ENCODE measurements at places on chromosomes 7 and 10.

DNA sequence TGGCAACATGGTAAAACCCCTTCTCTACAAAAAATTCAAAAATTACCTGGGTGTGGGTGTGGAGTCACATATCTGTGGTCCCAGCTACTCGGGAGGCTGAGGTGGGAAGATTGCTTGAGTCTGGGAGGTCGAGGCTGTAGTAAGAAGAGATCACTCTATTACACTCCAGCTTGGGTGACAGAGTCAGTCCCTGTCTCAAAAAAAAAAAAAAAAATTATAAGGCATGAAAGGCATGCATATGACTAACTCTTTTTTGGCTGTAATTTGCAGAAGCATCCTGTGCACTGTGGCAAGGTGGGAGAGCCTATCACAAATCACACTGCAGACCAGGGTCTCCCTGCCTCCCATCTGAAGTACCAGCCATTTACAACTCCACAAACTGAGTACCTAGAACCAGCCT is 14.1 kb upstream of the MYPN start:
- no peak for DNase-seq

DNA sequence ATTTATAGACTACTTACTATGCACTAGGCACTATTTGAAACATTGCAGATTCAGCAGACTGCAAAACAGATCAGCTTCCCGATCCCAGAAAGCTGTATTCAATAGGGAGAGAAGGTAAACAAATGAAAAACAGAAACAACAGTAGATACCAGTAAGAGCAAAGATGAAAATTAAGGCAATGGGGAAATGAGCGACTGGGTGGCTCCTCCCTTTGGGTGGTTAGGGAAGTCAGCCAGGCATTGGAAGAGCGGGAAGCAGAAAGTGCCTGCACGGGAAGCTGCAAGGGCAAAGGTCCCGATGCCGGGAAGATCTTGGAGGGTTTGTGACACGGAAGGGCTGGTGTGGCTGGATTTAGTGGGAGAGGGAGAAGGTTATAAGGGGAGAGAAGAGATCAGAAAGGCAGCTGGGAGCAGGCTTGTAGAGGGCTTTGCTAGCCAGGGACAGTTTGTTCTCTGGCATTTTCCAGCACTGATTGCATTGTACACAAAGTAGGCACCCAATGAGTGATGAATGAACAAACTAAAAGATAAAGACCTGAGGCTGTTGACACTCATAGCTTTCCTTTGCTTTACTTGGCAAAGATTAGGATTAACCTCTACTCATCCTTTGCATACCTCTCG is 67.8 kb downstream of the NAMPT start:
- no peak for DNase-seq

GRCh38 chr7:127731431-127732080 is 79.6 kb downstream of the SND1 start:
- no peak for DNase-seq

DNA sequence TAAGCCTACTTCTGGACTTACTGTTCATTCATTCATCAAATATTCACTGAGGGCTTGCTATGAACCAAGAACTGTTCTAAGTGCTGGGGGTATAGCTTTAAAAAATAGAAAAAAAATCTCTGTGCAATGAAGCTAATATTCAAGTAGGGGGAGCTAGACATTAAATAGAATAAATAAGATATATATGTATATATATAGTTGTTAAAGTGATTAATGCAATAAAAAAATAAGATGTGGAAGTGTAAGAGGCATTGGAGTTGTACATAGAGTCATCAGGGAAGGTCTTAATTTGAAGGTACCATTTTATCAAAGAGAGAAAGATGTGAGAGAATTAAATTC is 181.2 kb upstream of the AGR3 start:
- no peak for DNase-seq

- DNase-seq = no peak
Observed at GRCh38 chr7:92695308-92696261, 105.4 kb upstream of the FAM133B start.

DNA sequence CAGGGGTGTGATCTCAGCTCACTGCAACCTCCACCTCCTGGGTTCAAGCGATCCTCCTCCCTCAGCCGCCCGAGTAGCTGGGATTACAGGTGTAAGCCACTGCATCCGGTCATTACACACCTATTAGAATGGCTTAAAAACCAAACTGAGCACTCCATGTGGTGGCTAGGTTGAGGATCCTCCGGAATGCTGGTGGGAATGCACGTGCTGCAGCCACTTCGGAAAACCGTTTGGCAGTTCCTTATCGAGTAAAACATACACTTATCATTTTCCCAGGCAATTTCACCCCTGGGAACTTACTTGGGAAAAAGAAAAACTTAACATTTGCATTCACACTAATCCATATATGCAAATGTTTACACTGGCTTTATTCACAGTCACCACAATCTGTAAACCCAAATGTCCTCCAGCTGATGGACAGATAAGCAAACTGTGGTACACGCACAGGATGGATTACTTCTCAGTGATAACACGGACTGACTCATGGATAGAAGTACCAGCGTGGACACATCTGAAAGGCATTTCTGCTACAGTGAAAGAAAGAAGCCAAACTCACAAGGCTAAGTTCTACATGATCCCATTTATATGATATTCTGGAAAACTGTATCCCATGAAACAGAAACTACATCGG is 20.4 kb downstream of the RFC2 start:
- no peak for DNase-seq

GRCh38 chr10:34758447-34758996 is 56.6 kb downstream of the PARD3 start:
- no peak for DNase-seq

- no peak for DNase-seq
Observed at GRCh38 chr7:155509725-155510551, 36.4 kb downstream of the CNPY1 start.

GRCh38 chr7:104791080-104791479 is 222.9 kb upstream of the KMT2E start:
- no peak for DNase-seq

- DNase-seq = no peak
Observed at GRCh38 chr7:27714831-27715444, 25.0 kb upstream of the TAX1BP1 start.

- DNase-seq = no peak
Observed at GRCh38 chr7:124630395-124630794, 135.2 kb downstream of the GPR37 start.

DNA sequence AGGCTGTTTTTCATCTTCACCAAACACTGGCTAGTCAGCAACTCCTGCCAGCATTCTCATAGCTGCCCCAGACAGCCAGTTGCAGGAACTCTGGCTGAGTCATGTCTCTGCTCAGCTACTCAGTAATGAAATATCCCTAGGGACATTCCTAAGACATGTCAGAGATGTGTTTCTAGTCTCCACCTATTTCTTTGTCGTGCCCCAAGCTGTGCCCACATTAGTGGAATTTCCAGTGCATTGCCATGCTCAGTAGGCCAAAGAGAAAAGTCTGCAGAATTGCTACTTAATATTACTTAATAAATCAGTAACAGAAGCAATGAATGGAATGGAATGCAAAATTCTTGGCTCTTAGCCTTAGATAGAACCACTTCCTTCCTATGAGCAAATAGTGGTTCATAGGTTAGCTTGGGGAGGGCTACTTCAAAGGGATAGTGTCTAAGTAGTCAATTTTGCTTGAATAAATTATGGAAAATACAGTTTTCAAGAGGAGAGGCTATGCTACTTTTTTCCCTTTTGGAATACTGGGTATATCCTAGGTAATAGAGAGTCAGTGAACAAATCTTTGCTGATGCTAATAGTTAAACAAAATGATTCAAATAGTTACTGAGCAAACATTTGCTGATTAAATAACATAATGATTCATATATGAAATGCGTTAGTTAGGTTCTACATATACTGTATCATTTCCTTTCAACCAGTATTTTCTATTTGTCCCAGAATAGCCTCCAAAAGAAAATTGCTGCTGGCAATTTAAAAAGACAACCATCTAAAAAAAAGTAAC is 23.6 kb upstream of the SEMA3C start:
- DNase-seq = no peak

- no peak for DNase-seq
Observed at GRCh38 chr7:92681633-92682032, 91.4 kb upstream of the FAM133B start.

- no peak for DNase-seq
Observed at GRCh38 chr10:80414142-80414895, 6.0 kb downstream of the PRXL2A start.

DNA sequence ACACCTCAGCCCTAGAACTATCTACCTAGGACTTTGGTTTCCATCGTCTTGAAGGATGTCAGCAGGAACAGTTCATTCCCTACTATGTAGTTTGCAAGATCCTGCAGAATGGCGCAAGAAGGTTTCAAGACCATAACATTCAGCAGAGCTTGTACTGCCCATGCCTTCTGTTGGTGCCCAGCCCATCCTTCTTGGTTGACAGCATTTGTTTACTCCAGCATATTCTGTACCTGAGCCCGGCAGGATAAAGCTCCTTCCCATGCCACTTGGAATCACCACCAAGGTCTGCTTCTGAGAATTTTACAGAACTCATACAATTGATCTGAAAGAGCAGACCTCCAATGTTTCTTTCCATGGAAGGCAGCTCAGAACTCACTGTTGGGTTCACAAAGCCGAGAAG is 150.8 kb downstream of the ARID5B start:
- no peak for DNase-seq

DNA sequence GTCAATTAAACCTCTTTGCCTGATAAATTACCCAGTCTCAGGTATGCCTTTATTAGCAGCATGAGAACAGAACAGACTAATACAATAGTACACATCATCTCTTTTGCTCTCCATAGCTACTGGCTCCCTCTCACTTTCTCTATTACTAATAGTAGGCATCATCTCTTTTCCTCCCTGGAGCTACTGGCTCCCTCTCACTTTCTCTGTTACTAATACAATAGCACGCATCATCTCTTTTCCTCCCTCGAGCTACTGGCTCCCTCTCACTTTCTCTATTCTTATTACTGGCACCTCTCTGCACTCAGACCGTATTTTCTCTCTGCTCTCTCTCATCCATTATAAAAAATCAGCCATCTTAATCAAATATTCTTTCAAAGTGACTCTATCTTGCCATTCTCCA is 37.1 kb downstream of the SLC25A13 start:
- no peak for DNase-seq

DNA sequence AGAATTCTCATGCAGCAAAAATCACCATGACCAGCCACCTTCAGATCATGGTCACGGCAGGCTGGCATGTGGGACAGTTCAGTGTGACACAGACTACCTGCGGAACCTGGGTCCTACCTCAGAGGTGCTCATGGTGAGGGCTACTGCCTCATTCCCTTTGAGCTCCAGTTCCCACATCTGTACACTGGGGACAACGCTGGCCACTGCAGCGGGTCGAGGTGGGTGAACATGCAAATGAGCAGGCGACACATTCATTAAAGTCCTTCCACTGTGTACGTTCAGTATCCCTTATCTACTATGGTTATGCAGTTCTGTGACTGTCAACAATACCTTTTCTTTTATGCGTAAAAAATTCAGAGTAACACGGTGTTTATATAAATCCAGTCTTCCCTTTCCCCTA is 218.7 kb upstream of the AOAH start:
- DNase-seq = no peak

DNA sequence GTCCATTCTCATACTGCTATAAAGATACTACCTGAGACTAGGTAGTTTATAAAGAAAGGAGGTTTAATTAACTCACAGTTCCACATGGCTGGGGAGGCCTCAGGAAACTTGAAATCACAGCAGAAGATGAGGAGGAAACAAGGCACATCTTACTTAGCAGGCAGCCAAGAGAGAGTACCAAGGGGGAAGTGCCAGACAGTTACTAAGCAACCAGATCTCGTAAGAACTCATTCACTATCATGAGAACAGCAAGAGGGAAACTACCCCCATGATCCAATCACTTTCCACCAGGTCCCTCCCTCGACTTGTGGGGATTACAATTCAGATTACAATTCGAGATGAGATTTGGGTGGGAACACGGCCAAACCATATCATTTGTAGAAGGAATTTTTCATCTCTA is 36.3 kb downstream of the NHLRC2 start:
- no peak for DNase-seq

DNA sequence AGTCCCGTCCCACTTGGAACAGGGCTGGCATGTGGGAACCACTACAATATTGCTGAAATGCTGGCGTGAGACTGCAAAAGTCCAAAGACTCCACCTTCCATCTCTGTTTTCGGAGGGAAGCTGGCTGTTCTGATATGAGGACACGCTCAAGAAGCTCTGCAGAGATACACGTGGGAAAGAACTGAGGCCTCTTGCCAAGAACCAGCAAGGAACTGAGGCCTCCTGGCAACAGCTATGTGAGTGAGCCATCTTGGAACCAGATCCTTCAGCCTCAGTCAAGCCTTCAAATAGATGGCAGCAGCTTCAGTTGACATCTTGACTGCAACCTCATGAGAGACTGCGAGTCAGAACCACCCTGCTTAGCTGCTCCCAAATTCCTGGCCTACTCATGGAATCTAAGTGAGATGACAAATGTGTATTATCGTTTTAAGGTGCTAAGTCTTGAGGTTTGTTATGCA is 30.8 kb downstream of the SGMS1 start:
- no peak for DNase-seq

DNA sequence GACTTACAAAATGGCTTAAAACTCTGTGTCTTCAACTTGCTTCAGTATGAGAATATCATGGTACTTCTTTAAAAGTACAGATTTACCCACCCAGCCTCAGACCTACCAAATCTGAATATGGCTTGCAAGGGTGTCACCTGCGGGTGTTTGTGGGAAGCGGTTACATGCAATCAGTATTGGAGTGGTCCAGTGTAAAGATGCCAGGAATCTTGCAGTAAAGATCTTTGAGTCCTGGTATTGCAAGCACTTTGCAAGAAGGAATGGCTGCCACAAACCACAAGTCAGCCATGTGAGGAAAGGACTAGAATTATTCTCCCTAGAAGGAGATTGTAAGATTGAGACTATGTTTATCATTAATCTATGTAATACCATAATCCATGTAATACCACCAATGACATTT is 115.1 kb downstream of the PON1 start:
- DNase-seq = no peak

DNA sequence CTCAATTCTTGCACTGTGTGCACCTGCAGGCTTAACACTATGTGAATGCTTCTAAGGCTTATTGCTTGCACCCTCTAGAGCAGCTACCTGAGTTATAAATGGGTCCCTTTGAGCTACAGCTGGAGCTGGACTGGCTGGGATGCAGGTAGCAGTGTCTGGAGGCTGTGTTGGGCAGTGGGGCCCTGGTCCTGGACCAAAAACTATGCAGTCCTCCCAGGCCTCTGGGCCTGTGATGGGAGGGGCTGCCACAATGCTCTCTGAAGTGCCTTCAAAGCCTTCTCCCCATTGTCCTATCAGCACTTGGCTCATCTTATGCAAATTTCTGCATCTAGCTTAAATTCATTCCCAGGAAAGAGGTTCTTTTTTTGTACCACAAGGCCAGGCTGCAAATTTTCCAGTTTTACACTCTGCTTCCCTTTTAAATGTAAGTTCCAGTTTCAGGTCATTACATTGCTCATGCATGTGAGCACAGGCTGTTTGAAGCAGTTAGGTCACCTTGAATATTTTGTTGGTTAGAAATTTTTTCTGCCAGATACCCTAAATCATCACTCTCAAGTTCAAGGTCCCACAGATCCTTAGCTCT is 26.0 kb downstream of the KBTBD2 start:
- no peak for DNase-seq

GRCh38 chr7:151013733-151014497 is 10.4 kb downstream of the ATG9B start:
- no peak for DNase-seq
